ENCODE measurements at places on chromosomes 11 and 22. TPM values are rescaled to one million over a fixed set of nuclear protein-coding genes. Genes with fewer than 3 reads are reported as not detected.

The IGF2 gene
- total RNA-seq, result 8.7 TPM

The TXN2 gene
- total RNA-seq, result 66.5 TPM

The NXPE2 gene
- total RNA-seq, result 1.8 TPM

The USP2 gene
- 7.6 TPM for total RNA-seq
